ENCODE measurements at places on chromosomes 16 and 17.

- DNase-seq = no peak
Measured at GRCh38 chr16:49552313-49552928, 178.8 kb downstream of the C16orf78 start.

DNA sequence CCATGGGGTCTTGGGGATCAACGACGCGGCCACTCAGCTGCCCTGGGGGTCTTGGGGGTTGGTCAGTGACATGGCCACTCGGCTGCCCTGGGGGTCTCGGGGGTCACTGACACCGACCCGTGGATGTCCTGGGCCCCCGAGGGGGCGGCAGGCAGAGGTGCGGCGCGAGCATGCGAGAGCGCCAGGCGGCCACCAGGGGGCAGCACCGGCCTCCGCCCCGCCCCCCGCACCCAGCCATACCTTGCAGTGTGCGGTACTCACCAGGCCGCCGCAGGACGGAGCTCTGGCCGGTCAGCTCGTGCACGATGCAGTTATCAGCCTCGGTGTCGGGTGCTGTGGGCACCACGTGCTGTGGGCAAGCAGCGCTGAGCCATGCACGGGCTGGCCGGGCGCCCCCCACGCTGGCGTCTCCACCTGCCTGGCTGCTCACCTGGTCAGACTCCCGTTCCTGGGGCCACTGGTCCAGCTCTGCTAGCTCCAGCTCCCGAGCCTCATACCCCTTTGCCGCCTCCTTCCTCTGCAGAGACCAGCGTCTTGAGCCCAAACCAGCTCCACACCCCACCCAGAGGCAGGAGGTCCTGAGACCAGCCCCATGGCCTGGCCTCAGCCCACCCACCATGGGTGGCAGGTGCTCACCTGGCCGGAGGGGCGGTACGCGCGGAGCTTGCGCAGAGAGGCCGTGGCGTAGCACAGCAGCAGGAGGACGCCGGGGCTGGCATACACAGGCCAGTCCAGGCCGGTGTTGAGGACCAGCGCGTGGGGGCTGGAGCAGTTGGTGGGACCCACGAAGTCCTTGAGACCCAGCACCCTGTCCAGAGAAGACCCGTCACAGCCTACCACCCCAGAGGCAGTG, 31.2 kb downstream of the CTU2 start:
- peak; percentile 42 for DNase-seq

GRCh38 chr16:23857256-23857880, 21.6 kb downstream of the PRKCB start:
- DNase-seq = no peak

DNA sequence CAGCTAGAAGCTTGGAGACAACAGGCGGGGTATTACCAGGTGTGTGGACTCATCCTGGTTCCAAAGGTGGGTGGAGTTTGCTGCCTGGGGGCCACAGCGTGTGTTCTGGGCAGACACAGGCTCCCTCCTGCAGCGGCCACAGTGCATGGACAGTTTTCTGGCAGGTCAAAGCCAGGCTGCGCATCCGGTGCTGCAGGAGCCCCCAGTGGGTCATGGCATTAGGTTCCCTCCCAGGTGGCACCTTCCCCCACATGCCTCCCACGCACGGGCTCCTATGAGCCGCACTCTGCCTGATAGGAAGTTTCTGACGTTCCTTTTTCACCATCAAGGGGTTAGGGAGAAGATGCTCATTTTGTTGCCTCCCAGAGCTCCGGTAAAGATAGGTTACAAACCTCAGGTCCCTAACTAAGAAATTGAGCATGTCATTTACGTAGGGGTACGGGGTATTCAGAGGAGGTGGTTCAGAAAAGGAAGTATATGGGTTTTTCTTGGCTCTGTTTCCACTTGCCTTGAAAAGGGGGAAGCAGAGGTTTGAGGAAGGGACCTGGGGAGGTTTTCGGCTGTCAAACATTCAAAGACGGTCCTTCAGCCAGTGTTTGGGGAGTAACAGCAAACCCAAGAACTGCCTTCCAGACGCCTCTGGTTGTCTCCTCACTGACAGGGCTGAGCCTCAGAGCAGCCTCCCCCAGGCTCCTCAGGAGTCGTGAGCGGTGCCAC, 32.7 kb upstream of the NAT9 start:
- DNase-seq = no peak

DNA sequence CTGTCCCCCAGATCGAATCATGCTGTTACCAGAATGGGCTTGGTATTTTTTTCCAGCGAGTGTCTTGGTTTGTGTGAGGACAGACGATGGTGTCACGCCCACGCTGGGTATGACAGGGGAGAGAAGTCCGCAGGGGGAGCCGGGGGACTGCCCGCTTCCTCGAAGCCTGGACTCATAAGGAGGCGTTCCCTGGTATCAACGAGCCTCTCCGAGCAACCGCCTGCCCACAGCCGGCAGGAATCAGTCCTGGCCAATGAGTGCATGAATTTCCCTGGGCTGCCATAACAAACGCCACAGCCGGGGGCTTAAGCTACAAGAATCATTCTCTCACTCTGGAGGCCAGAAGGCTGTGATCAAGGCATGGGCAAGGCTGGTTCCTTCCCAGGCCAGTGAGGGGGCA, 26.1 kb upstream of the JPH3 start:
- DNase-seq = no peak

- DNase-seq = no peak
Measured at GRCh38 chr16:21036471-21036870, 114.2 kb downstream of the DNAH3 start.

DNA sequence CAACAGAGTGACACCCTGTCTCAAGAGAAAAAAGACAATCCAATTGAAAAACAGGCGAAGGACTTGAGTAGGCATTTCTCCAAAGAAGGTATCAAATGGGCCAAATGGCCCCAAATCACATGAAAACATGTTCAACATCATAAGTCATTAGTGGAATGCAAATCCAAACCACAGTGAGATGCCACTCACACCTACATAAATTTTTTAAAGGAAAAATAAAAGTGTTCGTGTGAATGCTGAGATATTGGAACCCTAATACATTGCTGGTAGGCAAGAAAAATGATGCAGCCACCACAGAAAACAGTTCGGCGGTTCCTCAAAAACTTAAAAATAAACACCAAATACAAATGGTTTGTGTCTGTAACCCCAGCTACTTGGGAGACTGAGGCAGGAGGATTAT, 45.2 kb downstream of the PIGL start:
- no peak for DNase-seq

DNA sequence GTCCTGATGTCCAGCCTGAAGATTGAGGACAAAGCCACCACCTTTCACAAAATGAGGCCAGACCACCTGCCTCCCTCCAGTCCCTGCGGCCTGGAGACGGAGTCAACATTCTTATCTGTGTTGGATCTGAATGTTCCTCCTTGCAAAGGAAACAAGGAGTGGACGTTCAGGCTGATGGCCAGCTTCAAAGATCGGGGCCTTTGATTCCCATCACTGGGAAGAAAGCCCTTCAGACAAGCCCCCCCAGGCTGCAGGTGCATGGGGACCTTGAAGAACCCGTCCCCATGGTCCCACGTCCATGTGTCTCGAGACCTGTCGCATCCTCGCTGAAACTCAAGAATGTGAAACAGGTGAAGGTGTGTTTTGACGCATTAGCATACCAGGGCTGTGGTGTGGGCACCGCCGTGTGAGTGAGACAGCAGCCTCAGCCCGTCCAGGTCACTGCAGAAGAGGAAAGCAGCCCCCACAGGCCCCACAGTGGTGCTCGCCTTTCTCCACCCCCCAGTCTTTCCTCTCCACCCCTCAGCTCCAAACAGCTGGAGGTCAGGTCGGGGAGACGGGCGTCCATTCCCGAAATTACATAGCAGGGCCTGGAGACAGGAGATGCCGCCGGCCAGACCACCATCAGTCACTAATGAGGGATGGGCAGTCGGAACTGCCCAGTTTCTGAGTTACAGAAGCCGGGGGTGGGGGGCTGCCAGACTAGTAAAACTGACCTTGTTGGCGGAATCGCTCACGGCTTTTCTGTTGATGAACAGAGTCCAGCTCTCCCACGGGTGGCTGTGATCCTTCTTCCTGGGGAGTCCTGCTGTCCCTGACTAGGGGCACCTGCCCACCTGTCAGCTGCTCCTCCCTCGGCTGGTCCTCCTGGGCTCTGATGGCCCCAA, 877 bp upstream of the CSNK1D start:
- DNase-seq = no peak

- no peak for DNase-seq
Measured at GRCh38 chr16:4533490-4533889, 5.1 kb downstream of the CDIP1 start.

GRCh38 chr16:22370038-22370820, 4.2 kb downstream of the CDR2 start:
- DNase-seq = no peak

- DNase-seq = no peak
Measured at GRCh38 chr17:41504246-41504977, 1.0 kb downstream of the KRT13 start.

DNA sequence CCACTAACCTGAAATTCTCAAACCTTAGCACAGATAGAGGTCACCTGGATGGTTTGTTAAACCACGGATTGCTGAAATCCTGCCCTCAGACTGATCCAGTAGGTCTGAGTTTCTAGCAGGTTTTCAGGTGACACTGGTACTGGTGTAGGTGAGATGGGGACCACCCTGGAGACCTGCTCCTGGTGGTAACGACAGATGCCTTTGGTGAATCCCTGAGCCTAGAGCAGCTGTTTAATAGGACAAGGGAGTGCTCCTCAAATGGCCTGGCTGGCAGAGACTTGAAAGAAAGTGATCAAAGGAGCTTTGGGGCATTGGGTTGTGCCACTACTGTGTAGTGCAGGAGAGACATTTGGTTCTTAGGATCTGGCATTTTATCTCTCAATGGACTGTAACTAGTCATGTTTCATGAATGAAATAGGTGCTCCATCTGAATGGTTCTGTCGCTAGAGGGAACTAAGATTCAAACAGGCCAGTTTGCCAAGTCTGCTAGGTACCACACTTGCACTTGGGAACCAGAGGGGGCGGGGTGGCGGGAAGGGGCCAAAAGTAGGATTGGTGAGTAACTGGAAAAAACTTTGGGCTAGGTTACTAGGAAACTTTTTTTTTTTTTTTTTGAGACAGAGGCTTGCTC, 2.9 kb upstream of the IFI35 start:
- DNase-seq = no peak

DNA sequence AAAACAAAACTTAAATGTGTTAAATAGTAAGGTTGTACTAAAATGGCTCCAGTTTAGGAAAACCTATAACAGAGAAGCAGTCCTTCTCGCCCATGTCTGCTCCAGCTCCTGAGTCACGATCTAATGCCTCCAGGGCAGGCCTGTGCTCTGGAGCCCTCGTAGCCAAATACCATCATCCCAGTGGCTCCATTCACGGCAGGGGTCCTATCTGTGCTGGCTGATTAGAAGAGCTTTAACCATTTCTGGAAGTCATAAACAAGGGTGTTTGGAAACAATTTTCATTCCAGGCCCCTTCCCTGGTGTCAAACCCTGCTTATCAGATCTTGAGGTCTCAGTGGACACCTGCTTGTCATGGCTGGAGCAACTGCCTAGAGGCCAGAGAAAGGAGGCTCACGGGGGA, 336.9 kb downstream of the SOX9 start:
- no peak for DNase-seq

DNA sequence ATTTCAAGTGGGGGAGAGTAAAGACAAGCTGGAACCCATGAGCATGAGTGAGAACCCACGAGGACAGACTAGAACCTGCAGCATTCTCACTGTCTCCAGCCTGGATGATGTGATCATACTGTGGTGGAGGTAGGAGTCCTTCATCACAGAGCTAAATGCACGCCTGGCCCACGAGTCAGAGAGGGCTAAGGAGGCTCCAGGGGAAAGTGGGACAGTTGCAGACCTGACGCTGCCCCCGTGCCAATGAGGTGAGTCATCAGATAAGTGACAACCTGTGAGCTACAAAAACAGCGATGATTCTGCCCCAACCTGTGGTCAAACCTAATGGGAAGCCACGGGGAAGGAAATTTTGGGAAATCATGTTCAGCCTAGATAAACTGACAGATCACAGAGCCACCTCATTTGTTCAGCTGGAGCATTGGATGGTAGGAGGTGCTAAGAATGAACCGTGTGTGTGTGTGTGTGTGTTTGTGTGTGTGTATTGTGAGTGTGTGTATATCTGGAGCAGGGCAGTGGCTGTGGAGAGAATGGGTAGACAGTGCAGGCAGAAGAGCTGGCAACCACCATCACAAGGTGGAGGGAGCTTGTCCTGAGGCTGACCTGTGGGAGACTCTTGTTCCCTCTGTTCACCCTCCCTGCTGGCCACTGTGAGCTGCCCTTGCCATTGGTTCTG, 131.8 kb downstream of the UTP18 start:
- DNase-seq = no peak

- no peak for DNase-seq
Measured at GRCh38 chr16:6157806-6158205, 1060.2 kb upstream of the EEF2KMT start.

DNA sequence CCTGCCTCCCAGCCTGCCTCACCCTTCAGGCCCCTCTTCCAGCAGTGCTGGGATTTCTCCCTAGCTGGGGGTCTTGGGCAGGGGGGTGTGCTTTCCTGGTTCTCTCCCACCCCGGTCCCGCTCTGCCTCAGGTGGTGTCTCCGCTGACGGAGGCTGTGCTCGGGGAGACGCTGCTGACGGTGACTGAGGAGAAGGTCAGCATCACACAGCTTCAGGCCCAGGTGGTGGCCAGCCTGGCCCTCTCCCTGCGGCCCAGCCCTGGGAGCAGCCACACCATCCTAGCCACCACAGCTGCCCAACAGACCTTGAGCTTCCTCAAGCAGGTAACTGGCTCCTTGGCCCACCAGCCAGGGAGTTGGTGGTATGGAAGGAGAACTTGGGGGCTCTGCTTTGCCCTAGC, 56.5 kb downstream of the TMEM132E start:
- no peak for DNase-seq

DNA sequence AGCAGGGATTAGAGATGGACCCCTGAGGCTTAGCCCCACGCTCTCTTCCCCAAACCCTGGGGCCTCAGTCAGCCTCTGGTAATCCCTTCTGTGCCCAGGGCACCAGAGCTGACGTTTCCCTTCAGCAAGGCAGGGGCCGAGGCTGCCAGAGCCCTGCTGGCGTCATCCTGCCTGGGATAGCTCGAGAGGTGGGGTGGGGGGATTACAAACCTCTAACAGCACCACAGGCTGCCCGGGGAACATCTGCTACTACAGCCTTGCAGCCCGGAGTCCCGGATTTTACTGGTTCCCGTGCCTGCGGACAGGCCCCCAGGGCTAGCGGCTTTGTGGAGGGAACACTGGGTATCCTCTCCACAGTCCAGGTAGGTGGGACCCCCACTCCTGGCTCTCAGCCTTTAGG, at the start of gene AANAT:
TSS of gene AANAT (plus strand) at position 238 of the 400 bp plus-strand sequence. CDS start 1,144 bp downstream, outside the sequence.
- DNase-seq = no peak

All from stimulated activated CD4-positive, alpha-beta T cell treated with anti-CD3 and anti-CD28 coated beads, TNF-alpha, amount 100 ng/mL, for 24 hours (primary cell).